Breast epithelium (tissue), 4 donors: ENCODE measurements at places on chromosomes 7 and 10.

- DNase-seq: no peak
These were observed 217.3 kb downstream of the SNX10 start for GRCh38 chr7:26508917-26509316.

DNA sequence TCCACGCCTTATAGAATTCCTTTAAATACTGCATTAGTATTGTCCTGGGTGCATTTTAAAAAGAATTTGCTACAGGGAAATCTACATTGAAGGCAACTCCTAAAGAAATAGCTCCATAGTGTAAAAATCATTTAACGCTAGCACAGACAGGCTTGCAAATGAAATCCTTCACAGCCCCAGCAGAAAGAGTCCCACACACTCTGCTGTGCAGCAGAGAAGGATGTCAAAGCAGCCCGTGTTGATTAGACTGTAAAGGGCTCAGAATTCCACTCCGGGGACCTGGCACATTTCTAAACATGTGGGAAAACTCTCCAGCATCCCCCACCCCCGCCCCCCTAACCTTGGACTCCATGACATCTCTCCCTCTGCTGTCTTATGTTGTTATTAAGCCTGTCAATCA is 176.8 kb downstream of the CALN1 start:
- no peak for DNase-seq

DNA sequence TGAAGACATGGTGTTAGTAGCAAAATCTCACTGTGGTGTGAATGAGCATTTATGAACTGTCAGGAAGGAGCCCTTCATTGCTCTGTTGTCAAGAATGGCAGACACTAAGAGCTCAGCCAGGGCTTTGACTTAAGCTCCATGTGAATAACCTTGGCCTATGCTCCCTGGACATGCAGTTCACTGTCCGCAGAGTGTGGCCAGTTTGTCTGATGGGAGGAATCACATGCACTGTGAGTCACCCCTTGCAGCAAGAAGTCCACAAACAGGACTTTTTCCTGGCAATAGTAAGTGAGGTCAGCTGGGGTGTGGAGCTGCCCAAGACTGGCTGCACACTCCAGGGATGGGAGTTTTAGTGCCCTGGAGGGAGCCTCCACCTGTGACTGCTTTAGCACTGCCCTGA is 49.5 kb downstream of the ZNF37A start:
- no peak for DNase-seq

DNA sequence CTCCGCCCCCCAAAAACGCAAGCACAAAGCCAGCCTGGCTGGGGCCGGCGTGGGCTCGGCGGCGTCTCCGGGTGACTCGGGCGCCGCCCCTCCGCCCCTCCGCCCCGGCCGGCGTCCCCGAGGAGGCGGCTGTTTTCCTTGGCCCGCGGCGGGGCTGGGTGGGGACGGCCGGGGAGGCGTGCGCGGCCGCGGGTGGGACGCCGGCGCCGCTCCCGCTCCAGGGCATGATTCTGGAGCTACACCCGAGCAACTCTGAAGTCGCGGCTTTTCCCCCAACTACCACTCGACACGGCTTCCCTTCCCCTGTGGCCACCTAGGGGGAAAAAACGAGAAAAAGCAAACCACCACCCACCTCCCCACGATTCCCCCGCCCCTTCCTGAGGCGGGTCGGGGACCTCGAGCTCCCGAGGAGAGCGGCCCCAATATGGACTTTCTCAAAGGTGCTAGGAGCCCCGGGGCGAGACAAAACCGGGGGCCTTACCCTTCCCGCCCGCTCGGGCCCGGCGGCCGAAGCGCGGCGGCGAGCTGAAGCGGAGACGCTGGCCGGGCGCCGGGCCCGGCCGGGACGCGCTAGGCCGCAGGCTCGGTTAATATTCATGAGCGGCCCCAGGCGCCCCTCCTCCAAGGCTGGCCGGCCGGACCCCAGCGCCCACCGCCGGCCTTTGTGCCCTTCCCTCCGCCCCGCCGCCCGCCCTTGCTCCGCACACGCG is 856 bp downstream of the ARHGAP21 start:
- no peak for DNase-seq

DNA sequence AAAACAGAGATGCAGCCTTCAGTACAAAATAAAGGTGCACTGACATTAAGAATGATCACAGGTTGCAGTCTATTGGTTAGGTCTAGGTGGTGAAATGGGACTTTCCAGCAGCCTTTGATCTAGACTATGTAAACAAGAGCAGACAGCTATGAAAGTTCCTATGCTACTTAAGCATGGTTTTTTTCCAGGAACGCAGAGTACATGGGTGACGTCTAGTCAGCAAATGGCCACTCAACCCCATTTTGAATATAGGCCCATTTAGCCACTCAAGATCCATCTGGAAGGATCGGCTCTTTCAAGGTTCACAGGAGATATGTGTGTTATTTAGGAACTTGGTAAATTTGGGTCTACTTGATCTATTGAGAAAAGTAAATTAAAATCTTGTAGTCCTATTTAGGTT is 1424.6 kb upstream of the LRRTM3 start:
- no peak for DNase-seq
